Activated effector memory CD4-positive, alpha-beta T cell treated with Interleukin-2 at 50 U/mL for 16 hours (primary cell): ENCODE measurements at places on chromosomes 3 and 15.

DNA sequence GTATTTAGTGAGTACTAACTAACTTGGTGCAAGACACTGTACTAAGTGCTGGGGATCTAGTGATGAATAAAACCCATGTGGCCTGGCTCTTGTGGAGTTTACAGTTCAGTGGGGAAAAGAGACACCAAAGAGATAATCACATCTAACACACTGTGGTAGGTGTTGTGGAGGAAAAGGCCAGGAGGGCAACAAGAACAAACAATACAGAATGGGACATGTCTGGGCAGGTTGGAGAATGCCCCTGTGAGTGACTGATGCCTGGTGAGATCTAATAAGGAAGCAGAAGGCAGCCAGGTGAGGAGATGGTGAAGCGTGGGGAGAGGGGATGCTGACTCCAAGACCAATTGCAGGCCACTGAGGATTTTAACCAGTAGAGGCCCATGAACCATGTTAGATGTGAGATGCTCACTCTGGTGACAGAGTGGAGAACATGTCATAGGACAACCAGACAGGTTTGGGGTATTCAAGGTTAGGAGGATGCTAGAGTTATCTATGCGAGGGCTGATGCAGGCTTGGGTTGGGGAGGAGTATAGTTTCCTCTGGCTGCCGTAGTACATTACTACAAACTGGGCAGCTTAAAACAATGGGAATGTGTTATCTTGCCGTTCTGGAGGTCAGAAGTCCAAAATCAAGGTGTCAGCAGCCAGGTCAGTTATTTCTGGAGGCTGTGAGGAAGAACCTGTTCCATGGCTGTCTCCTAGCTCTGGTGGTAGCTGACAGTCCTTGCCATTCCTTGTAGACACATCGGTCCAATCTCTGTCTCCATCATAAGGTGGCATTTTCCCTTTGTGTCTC lies 81.4 kb downstream of the ARNT2 start:
- DNase-seq, result no peak

DNA sequence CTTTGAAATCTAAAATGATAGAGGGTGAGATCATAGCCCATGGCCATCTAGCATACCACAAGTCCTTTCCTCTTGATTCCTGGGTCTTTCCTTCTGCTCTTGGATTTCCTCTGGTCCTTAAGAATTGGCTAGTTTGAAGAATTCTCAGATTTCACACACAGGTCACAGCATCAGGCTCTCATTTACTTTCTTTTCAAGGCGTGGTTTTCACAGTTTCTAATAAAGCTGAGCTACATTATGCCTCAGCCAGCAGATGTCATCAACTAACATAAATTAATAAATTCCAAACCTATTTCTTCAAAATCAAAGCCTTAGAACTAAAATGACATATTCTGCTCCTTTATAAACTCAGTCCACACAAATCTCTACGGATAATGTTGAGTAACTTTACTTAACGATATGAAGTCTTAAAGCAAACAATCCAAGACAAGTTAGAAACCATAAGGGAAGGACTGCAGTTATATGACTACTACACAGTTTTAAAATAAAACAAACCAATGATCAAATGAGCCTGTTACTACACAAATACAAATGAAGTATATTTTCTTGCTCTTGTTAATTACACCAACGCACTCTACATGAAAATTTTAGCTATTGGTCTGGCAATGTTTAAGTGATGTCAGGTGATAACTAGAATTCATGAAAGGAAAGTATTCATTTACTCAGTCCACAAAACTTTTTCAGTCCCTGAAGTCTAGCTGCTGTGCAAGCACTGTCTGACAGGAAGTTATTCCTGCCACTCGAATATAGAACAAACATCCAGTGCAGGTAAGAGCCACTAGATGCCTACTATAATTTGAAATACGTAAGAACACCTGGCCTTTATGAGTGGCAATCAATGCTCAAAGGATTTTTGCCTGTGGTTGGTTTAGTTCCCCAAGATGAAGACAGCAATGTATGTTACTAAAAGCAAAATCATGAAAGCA lies 9.2 kb downstream of the CCDC14 start:
- DNase-seq, result no peak

DNA sequence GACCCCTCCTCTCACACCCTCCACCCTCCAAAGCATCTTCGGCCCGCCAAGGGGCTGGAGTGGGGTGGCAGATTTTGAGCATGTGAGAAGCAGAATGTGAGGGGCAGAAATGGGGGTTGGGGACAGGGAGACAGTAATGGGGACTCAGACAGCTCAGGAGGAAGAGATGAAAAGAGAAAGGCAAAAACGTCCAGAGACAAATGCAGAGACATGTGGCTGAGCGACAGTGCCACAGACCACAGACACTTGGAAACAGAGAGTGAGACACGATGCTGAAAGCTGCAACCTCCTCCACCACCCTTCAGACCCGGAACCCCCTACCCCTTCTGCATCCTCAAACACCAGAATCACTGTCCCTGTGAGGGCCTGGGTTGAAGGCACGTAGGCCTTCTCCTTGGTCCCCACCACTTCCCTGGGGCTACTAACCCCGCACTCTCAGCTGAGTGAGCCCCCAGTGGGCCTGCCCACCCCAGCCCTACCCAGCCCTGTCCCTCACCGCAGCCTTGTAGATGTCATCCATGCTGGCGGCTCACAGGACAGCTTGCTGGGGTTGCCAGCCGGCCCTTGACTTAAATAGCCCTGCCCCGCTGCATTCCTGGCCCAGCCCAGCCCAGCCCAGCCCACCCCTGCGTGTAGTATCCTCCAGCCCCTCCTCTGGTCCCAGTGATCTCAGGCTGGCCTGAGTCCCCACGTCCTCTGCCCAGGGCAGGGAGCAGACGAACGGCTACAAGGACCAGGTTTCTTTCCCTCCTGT lies at the start of gene TNNC1:
TSS of gene TNNC1 (minus strand) at position 546 of the 754 bp plus-strand sequence. CDS start at position 520, 26 bp downstream.
- no peak for DNase-seq

DNA sequence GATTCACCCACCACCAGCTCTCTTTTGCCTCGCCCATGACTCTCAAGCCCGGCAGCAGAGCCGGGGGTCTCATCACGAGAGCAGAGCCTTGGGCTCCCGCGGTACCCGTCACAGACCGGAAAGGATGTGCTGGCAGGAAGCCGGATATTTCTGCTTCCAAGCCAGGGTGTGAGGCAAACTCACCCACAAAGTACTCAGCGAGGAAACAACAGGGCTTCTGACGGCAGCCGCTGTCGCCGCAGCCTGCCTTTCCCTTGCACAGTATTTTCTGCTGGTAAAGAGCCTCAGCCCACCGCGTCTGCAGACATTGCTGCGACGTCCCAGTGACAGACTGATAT lies 119.9 kb downstream of the NSMCE3 start:
- DNase-seq, result no peak

DNA sequence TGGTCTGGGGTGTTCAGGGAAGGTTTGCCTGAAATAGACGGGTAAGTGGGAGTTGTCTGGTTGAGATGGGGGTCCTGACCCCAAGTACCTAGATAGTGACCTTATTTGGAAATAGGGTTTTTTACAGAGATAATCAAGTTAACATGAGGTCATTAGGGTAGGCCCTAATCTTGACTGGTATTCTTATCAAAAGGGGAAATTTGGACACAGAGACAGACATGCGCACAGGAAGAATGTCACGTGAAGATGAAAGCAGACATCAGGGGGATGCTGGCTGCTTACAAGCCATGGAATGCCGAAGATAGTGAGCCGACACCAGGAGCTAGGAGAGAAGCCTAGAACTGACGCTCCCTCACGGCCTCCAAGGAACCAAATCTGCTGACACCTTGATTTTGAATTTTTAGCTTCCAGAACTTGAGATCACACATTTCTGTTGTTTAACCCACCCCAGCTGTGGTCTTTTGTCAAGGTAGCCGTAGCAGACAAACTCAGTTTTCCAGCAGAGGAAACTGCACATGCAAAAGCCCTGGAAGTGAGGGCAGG lies 17.1 kb downstream of the BHLHE40 start:
- DNase-seq, result no peak

DNA sequence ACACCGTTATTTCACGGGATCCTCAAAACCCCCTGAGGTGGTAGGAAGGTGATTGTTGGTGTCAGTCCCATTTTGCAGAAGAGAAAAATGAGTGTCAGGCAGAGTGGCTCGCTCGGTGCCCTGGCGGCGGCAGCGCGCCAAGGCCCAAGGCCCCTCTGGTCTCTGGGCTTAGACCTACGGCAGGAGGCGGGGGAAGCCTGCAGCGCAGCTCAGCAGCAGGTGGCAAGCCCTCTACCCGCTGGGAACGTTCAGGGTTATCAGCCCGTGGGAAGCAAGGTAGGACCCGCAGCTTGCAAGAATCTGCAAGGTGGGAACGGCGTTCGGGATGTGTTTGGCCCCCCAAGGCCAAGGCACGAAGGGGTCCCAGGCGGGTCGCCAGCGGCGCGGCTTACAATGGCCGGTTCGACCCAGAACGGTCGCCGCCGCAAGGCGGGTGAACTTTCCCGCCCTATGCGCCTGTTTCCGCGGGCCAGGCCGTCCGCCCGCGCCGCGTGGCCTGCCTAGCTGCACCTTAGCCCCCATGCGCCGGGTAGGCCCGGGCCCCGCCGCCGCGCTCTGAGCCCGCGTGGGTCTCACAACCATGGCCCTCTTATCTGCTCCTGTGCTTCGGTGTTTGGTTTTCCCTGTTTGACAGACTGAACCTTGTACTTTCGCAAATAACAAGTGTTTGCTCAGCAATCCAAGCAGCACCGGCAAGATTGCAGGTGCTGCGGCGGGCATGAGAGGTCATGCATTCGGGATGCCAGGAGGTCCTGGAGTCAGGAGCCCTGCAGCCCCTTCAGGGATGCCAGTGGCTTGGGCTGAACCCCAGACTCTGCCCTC lies 39.7 kb downstream of the CCNL1 start:
- no peak for DNase-seq

DNA sequence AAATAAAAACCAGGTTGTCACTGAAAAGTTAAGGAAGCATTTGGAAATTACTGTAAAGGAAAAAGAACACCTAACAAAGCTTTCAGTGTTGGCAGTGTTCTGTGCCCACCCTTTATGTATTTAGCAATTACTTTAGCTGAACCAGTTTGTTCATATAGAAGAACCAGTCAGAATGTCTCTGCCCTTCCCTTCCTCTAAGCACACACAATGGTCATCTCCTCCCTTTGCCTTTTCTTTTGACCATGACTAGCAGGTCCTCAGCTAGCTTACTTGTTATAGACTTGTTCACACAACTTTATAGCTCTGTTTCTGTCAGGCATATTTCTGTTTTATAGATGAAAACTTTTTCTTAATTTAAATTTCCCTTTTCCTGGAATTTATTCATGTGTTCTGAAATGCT lies 59.6 kb downstream of the AKAP13 start:
- no peak for DNase-seq

- DNase-seq, result no peak
Observed at GRCh38 chr3:33883951-33884561, 85.6 kb downstream of the PDCD6IP start.

- DNase-seq, result no peak
Observed at GRCh38 chr15:45157974-45158373, 28.2 kb downstream of the DUOX1 start.

GRCh38 chr3:10702961-10703740 lies 112.9 kb upstream of the SLC6A11 start:
- no peak for DNase-seq

GRCh38 chr3:20458994-20459716 lies 273.1 kb upstream of the SGO1 start:
- no peak for DNase-seq

GRCh38 chr3:43817825-43818224 lies 127.1 kb downstream of the ABHD5 start:
- no peak for DNase-seq

DNA sequence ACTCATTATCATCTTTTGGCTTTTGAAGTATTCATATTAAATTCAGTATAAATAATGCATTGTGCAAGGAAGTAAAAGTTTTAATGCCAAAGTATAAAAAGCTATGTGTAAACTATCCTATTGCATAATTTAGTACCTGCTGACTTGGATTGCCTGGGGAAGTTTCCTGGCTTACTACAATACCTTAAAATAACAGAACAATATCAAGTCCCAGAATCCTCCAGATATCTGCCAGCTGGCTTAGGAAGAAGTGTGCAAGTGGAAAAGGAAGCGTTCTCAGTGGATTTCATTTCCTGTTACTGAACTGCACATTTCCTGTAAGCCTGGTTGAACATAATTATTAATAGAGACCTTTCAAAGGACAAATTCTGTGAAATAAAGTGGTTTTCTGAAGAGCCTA lies 236.7 kb downstream of the ADAMTSL3 start:
- DNase-seq, result no peak

DNA sequence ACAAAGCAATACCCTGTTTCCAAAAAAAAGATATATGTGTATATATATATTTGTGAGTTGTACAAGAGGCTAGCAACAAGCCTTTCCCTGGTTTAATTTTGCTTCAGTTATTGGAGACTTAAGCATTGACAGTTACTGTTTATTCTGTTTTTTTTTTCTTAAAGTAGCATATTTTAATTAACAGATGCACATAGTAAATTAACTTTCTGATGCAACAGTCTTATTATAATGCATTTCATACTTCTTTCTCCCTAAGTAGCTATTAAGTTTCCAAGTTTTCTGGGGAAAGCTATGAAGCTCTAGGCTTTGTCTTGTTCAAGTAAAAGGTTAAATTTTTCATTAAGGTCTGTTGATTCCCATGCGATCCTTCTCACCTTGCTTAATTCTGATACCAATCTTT lies 17.9 kb downstream of the PRKCI start:
- DNase-seq, result no peak

DNA sequence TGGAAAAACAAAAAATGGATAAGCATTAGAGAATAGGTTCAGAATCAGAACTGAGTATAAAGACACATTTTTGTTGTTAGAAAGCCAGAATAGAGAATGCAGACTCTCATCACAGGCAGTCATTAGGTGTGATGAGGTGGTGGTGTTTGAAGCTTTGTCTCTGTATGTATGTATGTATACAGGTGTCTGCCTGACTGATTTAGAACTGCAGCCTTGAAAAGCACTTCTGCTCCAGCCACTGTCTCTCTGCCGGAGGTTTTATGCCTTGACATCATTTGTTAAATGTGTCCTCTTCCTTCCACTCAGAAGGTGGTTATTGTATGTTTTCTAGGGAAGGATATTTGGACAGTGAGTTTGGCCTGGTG lies 80.7 kb upstream of the ZBED2 start:
- DNase-seq, result no peak

DNA sequence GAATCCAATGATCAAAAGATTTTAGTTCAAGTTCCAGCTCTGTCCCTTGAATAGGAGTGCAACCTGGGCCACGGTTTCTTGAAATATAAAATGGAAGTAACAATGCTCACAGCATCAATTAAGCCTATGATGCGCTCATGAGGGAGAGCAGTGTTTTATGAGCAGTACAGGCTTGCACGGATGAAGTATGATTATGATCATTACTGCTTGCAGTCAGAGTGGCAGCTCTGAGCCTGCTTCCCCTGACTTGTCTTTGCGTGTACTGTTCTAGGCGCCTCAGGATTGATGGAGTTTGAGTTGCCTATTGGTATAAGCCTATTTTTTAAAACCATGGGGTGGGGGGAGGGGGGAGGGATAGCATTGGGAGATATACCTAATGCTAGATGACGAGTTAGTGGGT lies 37.0 kb downstream of the ITGB5 start:
- no peak for DNase-seq

- no peak for DNase-seq
Observed at GRCh38 chr3:6862041-6862879, 1.3 kb downstream of the GRM7 start.

- no peak for DNase-seq
Observed at GRCh38 chr3:81726735-81727134, 34.7 kb downstream of the GBE1 start.
